CD8-positive, alpha-beta T cell (primary cell): ENCODE measurements at places on chromosomes 5 and 9.

DNA sequence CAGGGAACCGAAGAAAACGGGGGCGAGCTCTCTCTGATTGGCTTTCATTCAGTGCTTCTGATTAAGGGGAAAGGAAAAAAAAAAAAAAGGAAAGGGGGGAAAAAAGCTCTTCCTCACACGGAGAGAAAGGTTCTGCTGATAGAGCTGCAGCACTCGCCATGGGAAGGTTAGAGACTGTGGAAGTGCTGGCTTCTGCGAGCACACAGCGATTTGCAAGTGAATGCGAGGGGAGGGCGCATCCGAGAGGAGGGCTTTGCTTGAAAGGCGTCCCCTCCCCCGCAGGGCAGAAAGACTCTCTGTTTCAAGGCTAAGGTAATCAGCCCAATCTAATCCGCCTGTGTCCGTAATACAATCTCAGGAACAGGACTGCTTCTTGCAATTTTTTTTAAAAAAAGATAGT lies at the start of gene CDH10:
CDH10 (minus strand) TSS at position 218 of the 400 bp plus-strand sequence. CDS start 51,488 bp downstream, outside the sequence.
- DNase-seq: no peak

DNA sequence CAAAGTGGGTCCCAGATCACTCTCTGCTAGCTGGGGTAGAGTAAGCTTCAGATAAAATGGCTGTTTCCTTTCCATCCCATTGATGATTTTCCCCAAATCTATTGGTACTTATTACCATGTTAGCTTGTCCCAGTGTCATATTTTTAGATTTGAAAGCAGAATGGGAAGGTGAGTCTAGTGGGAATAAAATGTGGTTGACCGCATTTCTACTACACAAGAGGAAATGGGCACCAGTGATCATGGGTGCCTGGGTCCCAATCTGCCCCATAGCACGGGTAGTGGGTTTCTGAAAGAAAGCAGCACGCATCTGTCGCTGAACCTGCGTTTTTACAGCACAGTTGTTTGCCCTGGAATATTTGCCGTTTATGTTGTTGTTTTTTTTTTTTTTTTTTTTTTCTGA lies 20.1 kb downstream of the DAPK1 start:
- no peak for DNase-seq

DNA sequence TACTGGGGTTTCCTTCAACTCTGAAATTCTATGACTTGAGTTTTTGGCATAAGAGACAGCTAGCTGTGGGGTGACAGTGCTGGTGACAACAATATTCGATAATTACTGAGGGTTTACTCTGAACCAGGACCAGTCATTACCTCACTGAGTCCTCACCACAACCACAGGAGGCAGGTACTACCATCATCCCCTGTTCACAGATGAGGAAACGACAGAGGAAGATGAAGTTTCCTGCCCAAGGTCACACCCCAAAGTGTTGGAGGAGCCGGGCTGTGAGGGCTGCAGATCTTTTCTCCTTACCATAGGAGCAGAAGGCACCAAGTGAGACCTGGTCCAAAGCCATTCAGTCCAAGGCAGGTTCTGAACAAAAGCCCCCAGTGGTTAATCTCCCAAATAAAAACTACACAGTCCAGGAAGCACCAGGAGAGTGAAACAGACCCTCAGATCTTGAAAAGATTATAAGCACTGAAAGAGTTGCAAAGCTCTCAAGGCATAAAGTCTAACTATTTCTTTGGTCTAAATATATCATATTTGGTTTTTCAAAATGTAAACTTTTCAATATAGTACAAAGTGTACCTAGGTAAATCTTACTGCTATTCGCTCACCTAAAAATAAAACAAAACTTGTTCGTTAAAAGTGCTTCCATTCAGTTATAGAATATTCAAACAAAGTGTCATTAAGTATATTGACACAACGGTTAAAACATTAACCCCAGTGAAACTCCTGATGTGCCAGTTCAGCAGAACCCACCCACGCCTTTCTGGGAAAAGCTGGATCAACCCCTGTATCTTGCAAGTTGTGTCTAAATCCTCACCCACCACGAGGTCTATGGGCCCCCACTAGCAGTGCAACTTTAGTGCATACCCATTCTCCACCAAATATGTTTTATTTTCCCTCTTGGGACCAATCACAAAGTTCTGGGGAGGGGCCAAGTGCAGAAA lies 82.6 kb upstream of the EQTN start:
- no peak for DNase-seq

- no peak for DNase-seq
Measured at GRCh38 chr5:124697933-124698591, 48.4 kb downstream of the ZNF608 start.

DNA sequence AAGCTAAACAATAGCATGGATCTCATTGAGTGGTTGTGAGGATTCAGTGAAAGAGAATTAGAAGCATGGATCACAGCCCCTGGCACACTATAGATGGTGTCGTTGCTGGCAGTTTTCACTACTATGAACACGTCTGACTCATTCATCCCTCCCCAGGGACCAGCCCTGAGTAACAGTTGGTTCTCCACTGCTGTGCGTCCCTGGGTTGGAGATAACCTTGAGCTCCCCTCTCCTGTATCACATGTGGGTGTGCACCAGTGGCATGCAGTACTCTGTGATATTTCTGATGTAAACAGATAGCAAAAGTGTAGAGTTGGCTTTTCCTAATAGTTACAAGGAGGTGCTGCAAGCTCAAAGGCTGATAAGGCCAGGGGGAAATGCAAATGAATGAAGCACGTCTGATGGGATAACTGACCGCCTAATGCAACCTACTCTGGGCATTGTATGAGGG lies 8.8 kb upstream of the LCP2 start:
- no peak for DNase-seq

DNA sequence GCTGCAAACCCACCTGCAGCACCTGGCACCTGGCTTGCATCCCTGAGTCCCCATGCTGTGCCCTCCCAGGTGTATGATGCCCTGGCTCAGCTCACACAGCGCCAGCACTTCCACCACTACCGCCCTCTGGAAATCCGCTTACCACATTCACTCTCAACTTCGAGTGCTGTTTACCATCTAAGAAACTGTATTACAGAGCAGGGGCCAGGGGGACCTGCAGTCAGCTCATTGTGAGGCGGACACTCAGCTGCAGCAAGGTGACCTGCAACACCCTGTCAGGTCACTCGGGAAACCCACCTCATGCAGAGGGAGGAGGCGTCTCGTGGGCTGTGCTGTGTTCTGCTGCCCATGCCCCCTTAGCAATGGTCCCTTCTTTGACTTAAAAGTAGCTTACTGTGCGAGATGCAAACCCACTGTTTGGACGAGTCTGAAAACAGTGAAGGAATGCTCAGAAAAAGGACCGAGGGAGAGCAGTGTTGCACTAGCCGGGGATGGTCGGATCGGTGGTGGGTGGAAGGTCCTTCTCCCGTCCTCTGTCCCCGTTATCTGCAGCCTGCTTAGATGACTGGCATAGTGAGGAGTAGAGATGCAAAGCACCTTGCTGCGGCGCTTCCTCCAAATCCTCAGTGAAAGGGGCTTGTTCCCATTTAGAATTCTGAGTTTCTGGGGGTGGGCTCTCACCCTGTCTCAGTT lies 55.2 kb upstream of the CTSL start:
- DNase-seq: no peak

DNA sequence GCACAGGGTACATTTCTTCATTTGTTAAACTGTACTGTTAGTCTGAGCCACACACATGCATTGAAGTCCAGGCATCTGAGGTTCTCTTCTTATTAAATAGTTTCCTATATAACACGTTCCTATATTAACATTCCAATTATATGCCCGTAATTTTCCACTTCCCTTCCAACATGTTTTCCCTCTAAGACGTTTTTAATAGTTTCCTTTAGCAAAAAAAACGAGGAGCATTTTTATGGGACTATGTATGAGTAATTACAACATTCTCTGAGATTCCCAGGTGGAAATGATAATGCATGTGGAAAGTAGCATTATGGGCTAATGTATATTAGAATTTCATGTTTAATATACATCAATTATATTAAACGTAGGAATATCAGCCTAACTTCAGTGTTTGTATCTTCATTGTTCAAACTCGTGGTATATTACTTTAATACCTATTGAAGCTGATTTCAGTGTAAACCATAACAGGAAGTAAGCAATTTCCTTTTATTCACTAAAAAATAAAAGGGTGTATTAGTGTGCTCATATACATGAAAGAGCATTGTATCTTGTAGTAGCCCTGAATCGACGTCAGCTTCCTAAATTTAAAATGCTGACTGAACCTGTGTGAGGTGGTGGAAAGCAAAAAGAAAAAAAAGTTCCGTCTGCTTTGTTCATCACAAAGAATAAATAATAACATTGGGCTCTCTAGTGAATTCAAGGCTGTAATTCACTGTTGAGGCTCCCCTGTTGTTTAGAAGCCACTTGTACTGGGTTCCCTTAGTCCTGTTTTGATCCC lies 11.3 kb downstream of the SMARCA2 start:
- DNase-seq: no peak

DNA sequence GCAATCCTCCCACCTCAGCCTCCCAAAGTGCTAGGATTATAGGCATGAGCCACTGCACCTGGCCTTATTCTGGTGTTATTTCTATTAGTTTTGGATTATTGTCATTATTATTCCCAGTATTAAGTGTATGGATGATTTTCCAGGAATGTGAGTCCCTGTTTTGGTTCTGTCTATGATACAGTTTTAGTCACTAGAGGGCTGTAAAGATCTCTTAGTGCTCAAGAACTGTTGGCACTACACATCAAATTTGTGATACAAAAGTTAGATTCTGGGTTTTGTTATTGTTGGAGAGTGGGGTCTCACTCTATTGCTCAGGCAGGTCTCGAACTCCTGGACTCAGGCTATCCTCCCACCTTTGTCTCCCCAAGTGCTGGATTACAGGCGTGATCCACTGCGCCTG lies 12.1 kb downstream of the CCL28 start:
- no peak for DNase-seq

DNA sequence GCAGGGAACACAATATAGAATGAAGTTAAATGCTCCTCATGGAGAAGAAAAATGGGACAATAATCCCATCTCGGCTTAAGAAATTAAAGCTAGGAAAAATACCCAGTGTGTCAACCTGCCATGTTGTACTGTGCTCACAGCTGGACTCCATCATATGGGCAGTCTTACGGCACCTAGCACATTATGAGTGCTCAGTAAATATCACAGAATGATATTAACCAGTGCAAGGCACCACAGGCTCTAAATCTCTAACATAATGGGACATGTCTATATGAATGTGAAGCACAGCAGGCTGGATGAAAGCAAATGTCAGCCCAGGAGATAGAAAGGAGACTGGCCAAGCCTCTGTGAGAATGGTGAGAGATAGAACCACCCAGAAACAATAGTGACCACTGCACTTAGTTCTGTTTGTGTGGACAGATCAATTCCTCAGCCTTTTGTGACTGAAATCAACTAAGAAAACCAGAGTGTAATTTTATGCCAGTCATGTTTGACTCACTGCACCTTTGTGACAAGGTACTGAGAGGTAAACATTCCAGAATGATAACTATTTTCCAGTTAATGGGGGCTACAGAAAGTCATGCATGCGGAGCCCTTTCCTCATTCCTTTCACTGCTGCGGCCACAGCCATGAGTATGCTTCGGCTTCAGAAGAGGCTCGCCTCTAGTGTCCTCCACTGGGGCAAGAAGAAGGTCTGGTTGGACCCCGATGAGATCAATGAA lies 140.4 kb upstream of the CDH6 start:
- DNase-seq: no peak

GRCh38 chr9:100933656-100934055 lies 94.9 kb upstream of the PLPPR1 start:
- DNase-seq: no peak

GRCh38 chr9:26171691-26172090 lies 493.4 kb upstream of the TUSC1 start:
- no peak for DNase-seq

- no peak for DNase-seq
Measured at GRCh38 chr5:139193928-139194327, 4.2 kb downstream of the SIL1 start.

- no peak for DNase-seq
Measured at GRCh38 chr9:78314953-78315870, 18.3 kb downstream of the PSAT1 start.

- DNase-seq: no peak
Measured at GRCh38 chr9:68733021-68733405, 28.0 kb downstream of the PIP5K1B start.

GRCh38 chr9:86730163-86730928 lies 217.0 kb downstream of the GAS1 start:
- no peak for DNase-seq

DNA sequence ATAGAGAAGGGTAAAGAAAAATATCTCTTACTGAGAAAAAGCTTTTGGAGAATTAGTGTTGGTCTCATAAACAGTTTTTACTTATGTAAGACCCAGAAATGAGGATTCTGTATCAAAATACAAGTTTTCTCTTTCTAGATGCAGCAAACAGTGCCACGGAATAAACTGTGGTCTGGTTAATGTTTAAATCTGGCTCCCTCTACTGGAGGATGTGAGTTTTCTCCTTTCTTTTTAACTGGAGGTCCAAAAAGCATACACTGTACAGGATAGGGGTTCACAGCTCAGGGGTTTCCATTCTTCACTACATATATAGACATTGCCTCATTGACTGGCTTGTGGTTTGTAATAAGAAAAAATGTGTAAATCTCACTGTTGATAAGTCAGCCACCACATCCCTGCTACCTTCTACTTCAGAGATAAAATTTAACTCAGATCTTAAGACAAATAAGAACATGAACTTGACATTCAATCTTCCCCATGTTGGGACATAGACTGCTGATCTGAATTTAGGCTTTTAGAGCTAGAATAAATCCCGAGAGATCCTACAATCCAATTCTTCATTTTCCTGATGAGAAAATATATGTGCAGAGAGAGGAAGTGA lies 98.9 kb downstream of the CFAP95 start:
- peak; percentile 59 for DNase-seq

GRCh38 chr9:13979941-13980318 lies 334.0 kb downstream of the NFIB start:
- no peak for DNase-seq

- no peak for DNase-seq
Measured at GRCh38 chr9:93826905-93827544, 128.1 kb downstream of the BARX1 start.

DNA sequence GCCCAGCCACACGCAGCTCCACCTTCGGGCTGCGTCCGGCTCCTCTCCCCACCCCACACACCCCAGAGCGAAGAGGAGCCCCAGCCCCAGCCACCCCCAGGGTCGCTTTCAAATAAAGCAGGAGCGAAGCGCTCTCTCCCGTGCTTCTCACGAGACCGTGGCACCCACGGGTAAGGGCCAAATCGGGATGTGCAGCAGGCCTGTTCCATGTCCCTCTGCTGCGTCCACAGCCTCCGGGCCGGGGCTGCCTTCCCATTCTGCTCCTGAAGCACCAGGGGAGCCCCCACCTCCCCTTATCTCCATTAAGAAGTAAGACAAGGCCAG lies 59.8 kb downstream of the KCNT1 start:
- no peak for DNase-seq

GRCh38 chr5:102701748-102702147 lies 53.4 kb upstream of the PAM start:
- DNase-seq: no peak
